ENCODE measurements at places on chromosomes 1 and 21.
A peak's percentile ranks its signal among the peaks of the same experiment; 100 is the strongest.

DNA sequence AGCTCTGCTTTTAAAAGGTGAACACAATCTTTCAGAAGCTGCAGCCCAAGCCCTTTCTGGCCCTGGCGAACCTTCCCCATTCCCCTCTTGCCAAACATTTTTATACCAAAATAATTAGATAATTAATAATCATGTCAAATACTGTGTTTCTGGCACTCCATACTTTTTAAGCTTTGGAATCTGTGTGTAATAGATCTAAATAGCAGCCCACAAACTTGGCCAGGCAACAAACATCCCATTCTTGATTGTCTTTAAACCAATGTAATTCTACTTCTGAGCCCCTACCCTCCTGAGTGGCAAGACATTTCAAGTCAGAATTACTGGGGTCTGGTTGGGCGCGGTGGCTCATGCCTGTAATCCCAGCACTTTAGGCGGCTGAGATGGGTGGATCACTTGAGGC is 137.7 kb downstream of the NAV1 start:
- no peak for DNase-seq

GRCh38 chr1:153957744-153958110 is 685 bp downstream of the CRTC2 start:
- peak; percentile 42 for DNase-seq

GRCh38 chr1:96987186-96987703 is 265.7 kb downstream of the PTBP2 start:
- no peak for DNase-seq

- DNase-seq: no peak
These were observed 12.8 kb upstream of the AADACL4 start for GRCh38 chr1:12630946-12631530.

DNA sequence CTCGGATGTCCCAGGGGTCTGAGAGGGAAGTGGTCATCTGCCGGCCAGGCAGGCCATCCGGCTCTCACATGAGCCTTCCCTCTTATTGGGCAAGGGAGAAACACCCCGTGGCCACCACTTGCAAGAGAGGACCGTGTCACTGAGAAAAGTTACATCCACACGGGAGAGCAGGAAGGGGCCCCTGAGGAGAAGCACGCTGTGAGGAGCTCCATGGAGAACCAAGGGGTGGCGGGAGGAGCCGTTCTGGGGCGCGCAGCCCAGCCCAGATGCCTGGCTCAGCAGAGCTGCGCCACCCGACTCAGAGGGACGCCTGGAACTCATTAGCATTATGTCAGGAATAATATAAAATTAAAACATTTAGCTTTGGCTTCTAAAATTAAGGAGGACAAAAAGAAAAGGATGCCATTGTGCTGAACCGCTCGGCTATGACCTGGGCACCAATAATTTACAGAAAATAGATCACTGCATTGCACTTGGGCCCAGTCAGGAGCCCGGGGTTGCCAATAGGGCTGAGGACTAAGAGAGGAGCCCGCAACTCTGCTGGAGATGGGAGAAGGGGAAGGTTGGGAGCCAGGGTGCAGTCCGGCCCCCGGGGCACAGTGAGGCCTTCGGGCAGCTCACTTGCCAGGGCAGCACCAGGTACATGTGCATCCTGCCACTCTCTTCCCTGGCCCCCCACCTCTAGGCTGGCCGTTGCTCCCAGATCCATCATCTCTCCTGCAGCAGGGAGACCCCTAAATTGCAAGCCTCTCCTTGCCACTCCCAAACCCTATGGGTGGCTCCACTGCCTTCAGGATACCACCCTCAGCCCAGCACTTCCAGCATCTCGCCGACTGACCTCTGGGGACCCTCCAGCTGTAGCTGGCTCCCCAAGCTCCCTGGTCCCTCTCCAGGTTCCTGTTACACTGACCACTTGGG is 84.8 kb downstream of the DMRTB1 start:
- DNase-seq: no peak

DNA sequence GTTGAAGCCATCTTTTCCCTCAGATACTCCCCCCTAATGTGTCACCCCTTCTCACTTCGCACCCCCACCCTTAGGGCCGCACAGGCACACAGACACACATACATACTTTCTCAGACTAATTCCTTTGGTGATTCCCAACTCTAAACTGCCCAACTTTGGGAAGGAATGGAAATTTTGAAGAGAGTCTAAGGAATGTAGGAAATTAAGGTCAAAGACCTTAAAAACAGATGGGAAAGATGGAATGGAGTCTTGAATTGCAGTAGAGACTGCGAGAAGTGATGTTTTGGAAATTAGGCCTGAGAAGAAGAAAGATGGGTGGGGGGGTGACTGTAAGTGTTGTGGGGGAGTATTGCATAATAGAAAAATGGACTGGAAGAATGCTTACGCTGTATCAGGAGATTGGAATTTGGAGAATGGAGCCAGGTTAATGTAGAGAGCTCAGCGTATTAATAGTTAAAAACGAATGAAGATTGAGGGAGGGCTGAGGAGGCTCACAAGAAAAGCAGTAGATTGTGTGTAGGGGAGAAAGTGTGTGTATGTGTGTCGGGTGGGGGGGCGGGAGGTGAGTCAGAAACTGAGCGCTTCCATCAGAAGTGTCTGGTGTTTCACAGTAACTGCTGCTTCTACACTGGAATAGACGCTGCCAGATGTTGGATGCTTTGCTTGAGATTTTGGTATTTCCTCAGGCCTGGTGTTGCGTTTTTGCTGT is 1.7 kb downstream of the PIP5K1A start:
- DNase-seq: peak; percentile 40

GRCh38 chr1:51101976-51102375 is at the start of gene C1orf185:
Gene C1orf185 (plus strand): TSS chr1:51102228. CDS start chr1:51102234, 6 bp downstream.
- DNase-seq: no peak

GRCh38 chr1:183023146-183023600 is at the start of gene LAMC1:
Gene LAMC1 (plus strand): TSS chr1:183023420. CDS start chr1:183023717, 297 bp downstream.
- DNase-seq: no peak

DNA sequence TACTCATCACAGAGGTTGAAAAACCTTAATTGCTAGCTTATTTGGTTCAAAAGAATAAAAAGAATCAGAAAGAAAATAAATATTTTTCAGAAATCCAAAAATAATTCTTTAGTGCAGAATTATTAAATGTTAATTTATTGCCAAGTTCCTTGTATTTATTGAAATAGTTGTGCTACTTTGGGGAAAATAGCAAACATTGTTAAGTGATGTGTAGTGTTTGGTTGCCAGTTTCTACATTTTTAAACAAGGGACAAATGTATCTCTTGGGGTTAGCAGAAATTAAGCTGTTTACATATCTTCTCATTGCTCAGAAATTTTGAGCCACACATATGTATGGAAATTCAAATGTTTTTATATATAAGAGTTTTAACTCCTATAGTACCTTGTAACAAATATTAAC is 775.0 kb downstream of the USP25 start:
- no peak for DNase-seq

DNA sequence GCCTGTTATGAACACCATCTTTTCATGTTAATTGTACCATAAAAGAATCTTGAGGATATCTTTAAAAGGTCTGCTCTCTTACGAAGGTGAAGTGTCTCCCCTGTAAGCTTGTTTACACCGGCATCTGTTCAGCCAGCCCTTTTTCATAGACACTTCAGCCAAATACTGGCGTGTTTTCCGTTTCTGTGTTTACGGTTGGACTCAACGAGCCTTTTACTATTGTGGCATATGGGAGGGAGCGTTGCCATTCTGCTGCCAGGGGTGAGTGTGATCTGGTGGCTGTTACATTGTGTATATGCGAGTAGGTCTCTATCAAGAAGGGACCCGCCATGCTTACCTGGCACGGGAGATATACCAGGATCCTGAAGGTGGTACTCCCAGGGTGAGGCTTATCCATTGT is 433.8 kb downstream of the CAMTA1 start:
- no peak for DNase-seq

DNA sequence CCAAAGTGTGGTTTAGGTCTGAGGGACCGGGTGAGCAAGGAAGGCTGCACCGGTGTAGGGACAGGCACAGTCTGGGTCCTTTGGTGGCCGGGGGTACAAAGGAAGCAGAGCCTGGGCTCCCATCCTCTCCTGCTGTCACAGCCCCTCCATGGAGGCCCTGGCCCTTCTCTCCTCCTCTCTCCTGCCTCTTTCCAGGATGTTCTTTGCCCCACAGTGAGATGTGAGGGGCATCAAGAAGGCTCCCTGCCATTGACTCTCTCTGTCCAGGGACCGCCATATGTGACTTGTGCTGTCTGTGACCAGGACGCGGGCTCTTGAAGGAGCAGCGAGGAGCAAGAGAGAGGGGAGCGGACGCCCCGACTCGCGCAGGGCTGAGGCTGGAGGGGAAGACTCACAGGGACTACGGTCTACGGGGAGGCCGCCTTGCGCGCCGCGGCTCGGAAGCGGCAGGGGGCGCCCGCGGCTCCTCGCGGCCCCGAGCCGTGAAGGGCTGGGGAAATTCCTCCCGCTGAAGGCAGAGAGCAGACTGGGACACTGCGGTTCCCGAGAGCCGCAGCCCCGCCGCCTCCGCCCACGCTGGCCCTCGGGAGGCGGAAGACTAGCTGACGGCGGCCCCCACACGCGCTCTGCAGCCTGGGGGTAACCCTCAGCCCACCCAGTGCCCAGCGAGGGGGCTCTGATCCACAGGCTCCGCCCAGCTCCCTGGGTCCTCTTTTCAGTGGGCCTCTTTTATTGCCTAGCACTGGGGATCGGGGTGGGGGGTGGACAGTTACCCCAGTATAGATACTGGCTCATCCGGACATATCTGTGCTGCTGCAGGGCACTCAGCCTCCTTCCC is 40.8 kb downstream of the MAB21L3 start:
- DNase-seq: peak; percentile 77

- no peak for DNase-seq
These were observed 18.5 kb upstream of the OR10J5 start for GRCh38 chr1:159554261-159554660.

DNA sequence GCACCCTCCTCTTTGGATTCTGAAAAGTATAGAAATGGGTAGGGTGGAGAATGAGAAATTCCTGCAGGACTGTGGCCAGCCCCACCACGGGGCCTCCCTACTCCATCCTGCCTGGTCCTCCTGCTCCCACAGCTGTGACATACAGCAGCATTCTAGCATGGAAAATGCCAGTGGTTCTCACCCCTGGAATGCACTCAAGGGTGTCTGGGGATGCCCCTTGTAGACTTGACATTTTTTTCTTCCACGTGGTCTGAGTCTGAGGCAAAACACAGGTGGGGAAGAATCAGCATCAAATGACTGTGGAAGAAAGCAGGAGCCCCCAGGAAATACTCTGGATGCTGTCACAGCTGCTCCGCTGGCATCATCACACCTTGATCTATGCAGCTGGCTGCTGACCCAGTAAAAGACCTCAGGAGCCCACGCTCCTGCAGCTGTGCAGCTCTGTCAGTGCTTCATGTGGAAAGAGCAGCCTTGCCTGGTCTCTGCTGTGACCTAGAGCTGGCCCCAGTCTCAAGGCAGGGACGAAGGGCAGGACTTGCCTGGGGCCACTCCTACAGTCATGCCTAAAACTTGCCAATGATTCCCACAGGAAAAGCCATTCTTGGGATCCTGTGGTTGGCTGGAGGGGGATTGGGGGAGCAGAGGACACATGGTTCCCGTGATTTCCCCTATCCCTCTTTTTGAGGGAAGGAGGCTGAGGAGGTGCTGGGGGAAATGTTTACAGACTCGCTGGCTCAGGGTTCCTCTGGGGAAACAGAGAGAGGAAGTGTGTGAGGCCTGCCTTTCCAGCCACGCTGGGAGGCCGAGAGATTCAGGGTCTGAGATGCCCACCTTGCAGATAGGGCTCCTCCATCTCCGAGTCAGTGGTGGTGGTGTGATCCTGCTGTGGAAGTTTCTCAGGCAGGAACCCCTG is 10.8 kb upstream of the A3GALT2 start:
- no peak for DNase-seq

- no peak for DNase-seq
These were observed 241.1 kb upstream of the KIAA0040 start for GRCh38 chr1:175433532-175434282.

DNA sequence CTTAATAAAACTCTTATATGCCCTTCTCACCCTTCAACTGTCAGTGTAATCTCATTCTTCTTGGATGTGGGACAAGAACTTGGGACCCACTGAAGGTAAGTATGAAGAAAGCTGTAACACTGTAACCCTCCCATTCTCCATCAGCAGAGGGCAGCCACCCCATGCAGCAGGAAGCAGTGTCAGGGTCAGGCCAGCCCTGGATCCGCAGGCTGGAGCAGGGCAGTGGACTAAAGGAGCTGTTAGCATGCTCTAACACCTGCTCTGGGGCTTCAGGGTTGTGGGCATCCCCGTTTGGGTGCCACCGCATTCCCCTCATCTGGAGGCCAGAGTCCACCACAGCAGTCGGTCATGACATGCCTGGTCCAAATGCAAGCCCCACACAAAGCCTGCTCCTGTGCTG is 156.5 kb downstream of the HIVEP3 start:
- DNase-seq: no peak

DNA sequence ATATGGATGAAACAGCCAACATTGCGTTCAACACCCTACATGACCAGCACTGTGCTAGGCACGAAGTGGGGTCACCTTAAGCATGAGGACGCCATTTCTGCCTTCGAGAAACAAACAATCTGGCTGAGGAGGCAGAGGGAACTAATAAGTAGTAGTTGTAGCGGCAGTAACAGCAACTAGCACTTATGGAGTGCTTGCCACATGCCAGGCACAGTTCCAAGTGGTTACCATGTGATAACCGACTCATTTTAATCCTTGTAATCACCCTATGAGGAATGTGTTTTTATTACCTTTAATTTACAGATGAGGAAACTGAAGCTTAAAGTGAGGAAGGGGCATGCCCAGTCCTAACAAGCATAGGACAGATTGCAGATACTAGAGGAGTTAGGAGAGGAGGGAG is 33.7 kb downstream of the KCND3 start:
- DNase-seq: no peak

DNA sequence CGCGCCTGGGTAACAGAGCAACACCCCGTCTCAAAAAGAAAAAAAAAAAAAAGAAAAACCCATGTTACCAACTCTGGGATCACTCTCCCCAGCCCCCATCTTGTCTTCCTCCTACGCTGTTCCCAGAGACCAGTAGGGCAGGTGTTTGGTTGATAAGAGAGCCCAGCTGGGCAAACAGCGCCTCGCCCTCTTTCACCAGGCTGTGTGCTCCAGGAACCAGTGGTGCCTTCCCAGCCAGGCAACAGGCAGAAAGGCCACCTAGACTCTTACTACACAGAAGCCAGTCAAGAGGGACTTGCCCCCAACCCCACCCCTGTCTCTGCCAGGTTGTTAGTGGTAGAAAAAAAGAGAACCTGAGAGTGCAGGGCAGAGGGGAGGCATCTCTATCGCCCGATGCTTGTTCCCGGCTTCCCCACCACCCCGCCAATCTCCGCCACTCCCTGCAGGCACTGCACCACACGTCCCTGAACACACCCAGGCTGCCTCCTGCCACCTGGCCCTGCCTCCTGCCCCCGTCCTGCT is 14.0 kb upstream of the CTRC start:
- no peak for DNase-seq

- no peak for DNase-seq
These were observed 4.6 kb downstream of the PRUNE1 start for GRCh38 chr1:151012684-151013471.

GRCh38 chr1:91753878-91754277 is 132.1 kb downstream of the TGFBR3 start:
- DNase-seq: peak; percentile 39
